ENCODE measurements at places on chromosomes 6 and 20. TPM values are rescaled to one million over a fixed set of nuclear protein-coding genes. Genes with fewer than 3 reads are reported as not detected.

GRCh38 chr6:25418454-25419052 is 139.4 kb downstream of the CARMIL1 start:
- no peak for DNase-seq

DNA sequence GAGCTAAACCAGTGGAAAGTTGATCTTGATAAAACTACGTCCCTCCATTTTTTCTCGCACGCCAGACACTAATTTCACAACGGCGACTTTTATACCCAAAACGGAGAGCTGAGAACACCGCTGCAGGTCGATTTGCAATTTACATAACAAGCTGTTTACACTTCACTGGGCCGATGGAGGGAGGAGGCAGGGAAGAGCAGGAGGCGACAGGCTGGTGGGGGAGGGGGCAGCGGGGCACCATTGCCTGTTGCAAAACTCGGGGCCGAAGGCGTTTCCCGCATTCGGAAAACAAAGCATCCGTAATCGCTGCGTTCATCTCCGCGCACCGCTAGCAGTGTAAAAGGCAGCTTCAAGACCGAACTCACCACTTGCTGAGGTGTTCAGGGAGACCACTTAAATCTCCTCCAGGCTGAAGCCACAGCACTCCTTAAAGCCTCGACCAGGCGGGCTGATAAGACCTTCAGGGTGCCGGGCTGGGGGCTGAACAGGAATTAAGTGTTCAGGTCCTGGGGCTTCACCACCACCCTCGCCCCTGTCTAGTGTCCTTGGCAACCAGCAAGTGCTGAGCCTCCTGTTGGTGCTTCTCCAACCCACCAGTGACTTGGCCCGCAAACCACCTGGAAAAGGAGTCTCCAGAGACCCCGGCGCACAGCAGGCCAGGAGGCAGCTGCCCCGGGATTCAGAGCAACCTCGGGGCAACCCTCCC is 2.0 kb upstream of the FOXC1 start:
- no peak for DNase-seq

DNA sequence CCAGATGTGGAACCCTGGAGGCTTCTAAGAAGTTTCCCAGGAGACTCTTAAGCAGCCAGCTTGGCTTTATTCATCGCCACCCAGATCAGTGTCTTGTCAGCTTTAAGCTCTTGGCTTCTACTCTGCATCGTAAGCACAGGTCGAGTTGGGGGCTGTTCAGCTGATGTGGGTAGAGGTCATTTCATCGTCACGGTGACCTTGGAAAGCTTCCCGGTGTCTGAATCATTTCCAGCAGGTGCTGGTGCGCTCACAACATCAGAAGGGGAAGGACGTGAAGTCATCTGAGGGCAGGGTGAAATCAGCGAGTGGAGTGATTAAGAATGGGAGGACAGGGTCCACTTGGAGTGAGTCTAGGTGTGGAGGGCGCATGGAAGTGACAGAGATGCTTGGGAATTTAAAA is 112.6 kb downstream of the SASH1 start:
- DNase-seq, result no peak

DNA sequence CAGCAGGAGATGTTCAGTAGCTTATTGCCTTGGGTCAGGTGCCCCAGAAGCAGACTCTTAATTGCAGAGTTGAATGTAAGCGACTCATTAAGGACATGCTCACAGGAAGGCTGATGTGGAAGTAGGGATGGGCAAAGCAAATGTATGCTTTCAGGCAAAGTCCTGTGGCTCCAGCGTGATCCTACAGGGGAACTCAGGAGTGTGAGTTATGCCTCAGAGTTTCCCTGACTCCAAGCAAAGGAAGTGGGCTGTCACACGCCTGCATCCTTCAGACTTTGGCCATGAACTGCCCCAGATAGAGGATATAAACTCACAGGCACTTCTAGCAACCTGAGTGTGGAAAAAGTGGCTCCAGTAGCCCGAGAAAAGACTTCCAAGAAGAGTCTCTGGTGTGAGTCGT is 64.9 kb upstream of the ZNF133 start:
- no peak for DNase-seq

DNA sequence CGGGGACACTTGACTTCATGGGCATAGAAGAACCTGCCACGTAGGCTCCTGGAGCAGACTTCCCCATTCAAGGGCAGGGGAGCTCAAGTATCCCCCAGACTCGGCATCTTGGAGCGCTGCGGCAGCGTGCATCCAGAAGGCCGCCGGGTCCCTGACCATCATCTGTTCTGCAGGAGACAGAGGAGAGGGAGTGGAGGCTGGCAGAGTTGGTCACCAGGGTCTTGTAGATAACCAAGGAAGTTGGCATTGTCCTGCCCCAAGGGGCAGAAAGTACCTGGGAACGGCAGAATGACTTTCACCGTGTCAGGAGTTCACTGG is 82.8 kb downstream of the TCP11 start:
- no peak for DNase-seq

DNA sequence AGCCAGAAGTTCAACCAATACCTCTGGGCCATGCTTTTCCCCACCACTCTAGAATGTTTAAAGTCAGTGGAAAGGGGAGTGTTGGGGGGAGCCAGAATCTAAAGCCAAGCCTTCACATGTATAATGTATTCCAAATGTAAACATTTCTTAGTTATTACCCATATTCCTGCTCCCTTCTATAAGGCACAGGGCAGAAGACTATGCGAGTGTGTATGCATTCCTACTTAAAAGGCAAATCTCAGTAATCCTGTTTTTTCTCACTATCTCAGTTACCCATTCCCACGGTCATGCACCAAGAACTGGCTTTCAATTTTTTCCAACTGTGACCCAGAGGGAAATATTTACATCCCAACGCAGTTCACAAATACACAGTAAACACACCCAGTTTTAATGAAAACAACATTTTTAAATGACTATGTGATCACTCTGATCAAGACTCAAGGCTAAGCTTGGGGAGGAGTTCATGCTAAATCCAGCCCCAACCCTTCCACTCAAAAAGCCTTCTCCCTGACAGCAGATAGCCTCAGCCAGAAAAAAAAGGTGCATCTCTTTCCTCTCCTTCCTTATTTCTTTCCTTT is 57.5 kb downstream of the EPB41L2 start:
- no peak for DNase-seq

DNA sequence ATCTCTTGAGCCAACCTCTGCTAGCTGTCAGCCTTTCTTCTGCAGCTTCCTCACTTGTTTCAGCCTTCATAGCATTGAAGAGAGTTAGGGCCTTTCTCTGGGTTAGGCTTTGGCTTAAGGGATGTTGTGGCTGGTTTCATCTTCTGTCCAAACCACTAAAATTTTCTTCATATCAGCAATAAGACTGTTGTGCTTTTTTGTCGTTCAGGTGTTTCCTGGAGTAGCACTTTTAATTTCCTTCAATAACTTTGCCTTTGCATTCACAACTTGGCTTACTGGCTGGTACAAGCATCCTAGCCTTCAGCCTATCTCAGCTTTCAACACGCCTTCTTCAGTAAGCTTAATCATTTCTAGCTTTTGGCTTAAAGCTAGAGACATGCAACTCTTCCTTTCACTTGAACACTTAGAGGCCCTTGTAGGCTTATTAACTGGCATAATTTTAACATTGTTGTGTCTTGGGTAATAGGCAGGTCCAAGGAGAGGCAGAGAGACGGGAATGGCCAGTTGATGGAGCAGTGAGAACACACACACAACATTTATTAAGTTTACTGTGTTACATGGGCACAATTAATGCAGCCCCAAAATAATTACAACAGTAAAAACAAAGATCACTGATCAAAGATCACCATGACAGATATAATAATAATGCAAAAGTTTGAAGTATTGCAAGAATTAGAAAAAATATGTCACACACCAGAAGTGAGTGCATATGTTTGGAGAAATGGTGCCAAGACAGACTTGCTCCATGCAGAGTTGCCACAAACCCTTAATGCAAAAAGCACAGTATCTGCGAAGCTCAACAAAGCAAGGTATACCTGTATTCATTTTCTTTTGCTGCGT is 98.6 kb downstream of the HIVEP1 start:
- DNase-seq, result no peak

- no peak for DNase-seq
Observed at GRCh38 chr20:25014816-25015215, 22.3 kb upstream of the APMAP start.

GRCh38 chr6:303948-304558 is 11.8 kb downstream of the DUSP22 start:
- DNase-seq, result no peak

DNA sequence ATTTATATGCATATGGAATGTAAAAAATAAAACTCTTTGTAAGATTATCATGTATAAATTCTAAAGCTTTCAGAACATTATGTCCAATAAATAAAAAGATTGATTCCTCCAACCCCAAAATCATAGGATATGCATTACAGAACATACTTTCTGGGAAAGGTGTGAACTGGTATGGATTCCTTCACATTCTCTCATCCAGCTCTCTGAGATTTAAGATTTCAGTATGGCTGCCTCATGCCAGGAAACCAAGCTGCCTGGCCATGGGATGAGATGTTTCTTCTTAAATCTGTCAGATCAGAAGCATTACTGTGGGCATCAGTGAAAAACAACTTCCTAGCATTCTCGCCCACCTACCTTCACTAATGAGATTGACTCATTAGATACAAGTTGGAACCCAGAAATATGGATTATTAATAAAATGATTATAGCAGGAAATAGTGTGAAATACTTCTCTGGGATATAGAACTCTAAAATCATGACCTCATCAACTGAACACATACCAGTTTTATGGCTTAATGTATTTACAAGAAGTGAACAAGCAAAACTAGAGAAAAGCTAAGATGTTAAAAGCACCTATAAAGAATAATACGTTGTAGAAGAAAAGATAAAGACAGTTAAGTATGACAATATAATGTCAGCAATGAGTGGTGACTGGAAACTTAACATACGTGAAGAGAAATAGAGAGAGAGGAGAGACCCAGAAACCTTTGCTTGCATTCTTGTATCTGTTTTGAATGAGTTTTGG is 171.6 kb upstream of the PHACTR1 start:
- no peak for DNase-seq

- no peak for DNase-seq
Observed at GRCh38 chr6:131024565-131024964, 38.5 kb downstream of the EPB41L2 start.

DNA sequence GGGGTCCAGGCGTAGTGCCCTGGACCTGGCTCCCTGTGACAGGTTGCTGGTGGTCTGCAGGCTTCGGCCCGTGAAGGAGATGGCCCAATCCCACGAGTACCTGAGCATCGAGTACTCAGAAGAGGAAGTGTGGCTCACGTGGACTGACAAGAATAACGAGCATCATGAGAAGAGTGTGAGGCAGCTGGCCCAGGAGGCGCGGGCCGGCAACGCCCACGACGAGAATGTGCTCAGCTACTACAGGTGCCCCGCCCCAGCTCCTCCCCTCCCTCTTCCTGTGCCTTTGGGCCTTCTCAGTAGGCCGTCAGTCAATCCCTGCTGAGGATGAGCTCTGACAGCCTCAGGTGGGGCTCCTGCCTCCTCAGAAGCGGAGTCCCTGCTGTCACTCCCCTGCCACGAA is 42.6 kb downstream of the UQCC2 start:
- DNase-seq, result peak; percentile 79

- no peak for DNase-seq
Observed at GRCh38 chr20:40680161-40680959, 8.7 kb downstream of the MAFB start.

DNA sequence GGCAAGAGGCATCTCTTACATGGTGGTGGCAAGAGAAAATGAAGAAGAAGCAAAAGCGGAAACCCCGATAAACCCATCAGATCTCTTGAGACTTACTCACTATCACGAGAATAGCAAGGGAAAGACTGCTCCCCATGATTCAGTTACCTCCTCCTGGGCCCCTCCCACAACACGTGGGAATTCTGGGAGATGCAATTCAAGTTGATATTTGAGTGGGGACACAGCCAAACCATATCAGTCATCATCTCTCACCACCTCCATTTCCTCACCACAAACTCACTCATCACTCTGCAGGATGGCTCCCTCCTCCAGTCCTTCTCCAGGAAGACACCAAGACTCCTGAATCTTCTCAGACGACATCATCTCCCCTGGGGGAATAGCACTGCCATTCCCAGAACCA is 25.8 kb upstream of the SLC16A10 start:
- DNase-seq, result no peak

DNA sequence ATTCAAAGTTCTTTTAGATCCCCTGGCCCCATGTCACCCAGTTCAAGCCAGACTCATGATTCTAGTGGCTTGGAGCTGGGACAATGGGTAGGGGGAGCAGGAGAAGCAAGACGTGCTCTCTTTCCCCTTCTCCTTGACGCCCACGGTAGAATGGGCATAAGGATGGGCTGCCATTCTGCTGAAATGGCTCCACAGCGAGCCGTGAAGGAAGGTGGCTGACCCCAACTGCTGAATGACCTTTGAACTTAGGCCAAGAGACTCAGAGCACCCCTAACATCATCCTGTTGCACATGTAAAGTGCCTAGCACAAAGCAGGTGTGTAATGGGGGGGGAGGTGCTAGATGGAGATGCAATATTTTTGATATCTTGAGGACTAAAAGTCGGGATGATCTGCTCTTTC is 15.8 kb upstream of the PTPN1 start:
- no peak for DNase-seq

- no peak for DNase-seq
Observed at GRCh38 chr6:109240370-109241084, 141.7 kb downstream of the CD164 start.

DNA sequence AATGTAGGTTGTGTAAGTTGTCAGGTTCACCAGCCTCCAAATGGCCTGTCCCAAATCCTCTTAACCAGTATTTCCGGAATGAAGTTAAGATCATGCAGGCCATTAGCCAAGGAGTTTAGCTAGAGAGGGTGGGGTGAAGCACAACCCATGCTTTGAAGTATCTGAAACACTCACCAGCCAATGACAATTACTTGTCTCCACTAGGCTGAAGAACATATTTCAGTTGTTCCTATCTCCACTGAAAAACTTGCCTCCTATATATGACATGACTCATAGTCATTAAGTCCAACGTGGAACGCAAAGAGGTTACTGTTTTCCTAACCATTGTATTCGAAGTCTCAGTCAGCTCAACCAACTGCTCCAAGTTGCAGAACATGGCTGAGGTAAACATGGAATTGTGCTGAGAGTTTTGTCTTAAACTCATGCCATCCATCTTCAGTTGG is 37.4 kb upstream of the TNFAIP3 start:
- DNase-seq, result no peak

DNA sequence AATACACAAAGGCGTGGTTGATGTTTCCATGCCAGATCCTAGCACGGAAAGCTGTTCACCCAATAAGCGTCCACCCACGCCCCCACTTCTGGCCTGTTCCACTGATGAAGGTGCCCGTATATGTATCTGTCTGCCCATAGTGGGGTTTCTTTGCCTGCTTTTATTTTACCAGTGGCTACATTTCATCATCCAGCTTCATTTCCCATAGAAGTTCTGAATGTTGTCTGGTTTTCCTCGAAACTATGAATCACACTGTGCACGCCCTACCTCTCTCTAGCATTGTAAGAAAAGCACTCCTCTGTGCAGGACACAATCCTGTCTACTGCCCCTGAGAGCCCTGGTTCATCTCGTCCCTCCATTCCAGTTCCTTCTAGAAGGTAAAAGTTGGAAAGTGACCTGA is 8.8 kb upstream of the CD93 start:
- DNase-seq, result no peak

Gene CCM2L
- total RNA-seq, result not detected

Gene TP53TG5
- not detected for total RNA-seq

Gene PROKR2
- total RNA-seq, result not detected

Gene KCNG1
- total RNA-seq, result not detected

Gene TMEM217
- 0.78 TPM for total RNA-seq

Gene VWA7
- 4.5 TPM for total RNA-seq

Gene WFDC11
- total RNA-seq, result not detected

Gene RAD21L1
- total RNA-seq, result 0.58 TPM

Gene HMGCLL1
- total RNA-seq, result not detected

Gene CALHM4
- total RNA-seq, result not detected

Gene GPX5
- not detected for total RNA-seq

Gene LTA
- 20.7 TPM for total RNA-seq

Gene MDFI
- not detected for total RNA-seq
